ENCODE measurements at places on chromosomes 4 and X.

DNA sequence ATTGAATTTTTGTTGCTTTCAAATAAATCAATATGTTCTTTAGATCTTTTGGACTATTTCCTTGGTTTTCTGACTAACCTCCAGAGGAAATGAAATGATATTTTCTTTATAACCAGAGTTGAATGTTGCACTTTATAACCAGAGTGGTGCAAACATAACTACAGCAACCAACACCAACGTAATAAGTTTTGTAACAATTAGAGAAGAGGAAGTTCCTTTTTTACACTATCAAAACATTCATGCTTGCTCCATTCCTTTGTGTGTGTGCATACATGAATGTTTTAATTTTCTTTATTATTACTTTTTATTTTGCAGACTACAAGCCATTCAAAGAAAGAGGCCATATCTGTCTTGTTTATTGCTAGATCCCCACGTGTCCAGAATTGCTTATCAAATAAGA, 193.0 kb upstream of the PPP3CA start:
- no peak for DNase-seq

DNA sequence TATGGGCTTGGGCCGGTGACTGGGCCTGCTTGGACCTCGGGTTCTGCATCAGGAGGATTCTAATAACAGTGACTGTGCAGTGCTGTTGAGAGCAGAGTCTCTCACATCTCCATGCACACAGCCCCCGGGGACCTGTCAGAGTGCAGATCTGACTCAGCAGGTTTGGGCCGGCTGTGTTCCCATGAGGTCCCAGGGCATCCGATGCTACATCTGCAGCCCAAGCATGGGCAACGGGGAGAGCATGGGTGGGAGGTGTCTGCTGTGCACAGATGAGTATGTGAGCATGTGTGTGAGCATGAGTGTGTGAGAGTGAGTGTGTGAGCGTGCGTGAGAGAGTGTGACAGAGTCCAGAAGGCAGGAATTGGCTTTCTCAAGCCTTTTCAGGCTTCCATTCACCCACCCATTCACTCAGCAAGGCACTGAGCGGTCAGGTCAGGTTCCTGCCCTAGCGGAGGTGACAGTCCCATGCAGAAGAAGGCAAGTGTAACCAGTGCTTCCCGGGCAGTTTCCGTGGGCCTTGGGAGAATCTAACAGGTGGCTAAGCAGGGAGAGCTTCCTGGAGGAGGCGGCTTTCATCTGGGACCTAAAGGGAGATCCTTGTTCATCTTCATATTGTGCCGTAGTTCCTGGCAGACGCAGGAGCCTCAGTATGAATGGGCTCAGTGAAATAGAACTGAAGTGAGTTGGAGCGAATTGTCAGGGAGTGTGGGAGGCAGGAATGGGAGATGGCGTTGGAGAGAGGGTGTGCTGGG, 62.6 kb downstream of the SORCS2 start:
- no peak for DNase-seq

- DNase-seq = peak; percentile 13
These were observed 767 bp upstream of the SMIM20 start for GRCh38 chr4:25913056-25913850.

DNA sequence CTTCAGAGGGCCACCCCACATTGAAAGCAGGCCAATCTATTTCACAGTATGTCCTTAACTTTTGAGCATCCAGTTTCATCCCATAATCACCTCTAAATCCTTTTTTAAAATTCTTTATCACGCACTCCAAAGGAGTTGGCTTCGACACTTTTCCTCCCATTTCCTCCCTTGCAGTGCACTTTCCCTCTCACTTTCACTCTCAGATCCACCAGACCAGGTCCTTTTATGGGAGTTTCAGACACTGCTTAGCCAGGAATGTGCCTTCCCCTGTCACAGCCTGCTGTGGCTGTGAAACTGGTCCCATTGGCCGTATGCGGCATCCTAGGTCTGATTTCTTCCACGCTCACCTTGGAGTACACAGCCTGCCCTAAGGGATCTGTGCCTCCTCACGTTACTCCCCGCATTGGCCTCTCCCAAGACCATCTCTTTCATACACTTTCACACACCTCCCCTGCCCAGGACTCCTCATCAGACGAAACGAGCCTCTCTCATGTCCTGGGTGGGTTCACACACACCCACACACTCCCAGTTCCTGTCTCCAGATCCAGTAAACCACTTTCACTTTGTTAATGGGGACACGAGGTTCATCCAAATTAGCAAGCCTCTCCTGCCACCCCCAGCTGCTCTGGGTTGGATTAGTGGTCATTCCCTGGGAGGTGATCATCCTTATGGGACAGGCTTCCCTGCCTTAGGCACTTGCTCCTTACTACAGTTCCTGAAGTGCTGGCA, 10.0 kb upstream of the RHOXF2B start:
- no peak for DNase-seq

- no peak for DNase-seq
These were observed 263.3 kb upstream of the CLNK start for GRCh38 chr4:10947898-10948297.

- DNase-seq = no peak
These were observed 10.8 kb upstream of the GUCY1B1 start for GRCh38 chr4:155748039-155748438.

GRCh38 chr4:145351162-145351561, 130.5 kb upstream of the SMAD1 start:
- DNase-seq = no peak

DNA sequence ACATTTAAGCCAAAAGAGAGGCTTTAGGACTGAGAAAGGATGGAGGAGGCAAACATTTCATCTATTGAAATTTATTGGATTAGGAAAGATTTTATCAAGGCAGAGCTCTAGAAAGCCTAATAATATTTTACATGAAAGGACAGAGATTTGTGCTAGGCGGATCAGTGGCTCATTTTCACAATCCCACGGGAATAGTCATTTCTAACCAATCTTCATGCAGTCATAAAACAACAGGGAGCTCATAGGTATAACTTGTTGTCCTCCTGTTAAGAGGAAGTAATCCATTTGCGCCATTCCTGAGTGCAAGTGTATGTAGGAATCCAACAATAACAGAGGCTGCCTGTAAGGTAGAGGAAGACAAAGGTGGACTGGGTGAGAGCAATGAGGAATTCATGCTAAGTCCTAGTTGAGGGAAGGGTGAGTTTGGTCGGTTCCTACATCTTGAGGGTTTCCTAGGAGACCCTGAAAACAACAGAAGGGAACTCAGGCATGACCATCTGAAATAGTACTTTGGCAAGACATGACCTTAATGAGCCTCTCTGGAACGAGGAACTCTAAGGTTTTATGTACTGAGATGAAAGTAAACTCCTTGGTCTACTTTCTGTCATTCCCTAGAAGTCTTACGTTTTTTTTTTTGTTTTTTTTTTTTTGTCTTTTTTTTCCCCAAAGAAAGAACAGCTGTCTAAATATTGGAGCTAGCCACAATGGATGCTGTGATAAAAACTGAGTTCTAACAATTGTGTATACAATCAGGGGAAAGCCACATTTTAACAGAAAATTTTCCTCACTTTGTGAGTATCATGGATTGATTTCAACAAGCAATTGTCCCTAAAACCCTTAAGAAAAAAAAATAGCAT, 89.7 kb downstream of the GEMIN8 start:
- no peak for DNase-seq

DNA sequence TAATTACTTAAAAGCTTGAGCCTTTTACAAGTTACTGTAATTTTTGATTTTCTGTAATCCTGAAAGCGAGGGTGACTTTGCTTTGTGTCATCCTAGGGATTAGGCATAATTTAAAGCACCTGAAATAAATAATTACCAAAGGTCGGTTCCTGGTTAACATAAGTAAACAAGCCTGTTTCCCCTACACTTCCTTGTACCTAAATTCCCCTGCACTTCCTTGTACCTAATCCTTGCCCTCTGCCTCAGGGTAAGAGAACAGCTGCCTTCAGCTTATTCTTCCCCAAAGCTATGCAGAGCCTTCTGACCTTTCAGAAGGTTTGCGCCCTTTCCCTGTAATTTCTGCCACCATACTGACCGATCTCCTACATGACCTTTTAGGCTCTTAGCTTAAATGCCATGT, 166.1 kb upstream of the PDE5A start:
- DNase-seq = no peak

DNA sequence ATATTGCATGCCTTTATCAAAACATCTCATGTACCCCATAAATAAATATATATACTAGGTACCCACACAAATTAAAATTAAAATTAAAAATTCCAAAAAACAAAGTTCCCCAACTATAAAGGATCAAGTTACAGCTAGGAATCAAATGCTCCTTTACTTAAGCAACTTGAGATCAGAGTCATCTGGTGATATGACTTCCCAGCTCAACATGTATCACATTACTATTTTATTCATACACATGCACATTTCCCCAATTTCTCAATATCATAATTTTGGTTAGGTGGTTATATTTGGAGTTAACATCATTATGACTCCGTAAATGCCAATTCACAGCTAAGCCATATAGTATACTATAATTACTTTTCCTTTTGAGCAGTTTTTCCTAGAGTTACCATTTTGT, 60.9 kb downstream of the CLOCK start:
- DNase-seq = no peak

- no peak for DNase-seq
These were observed 31.7 kb downstream of the RBBP7 start for GRCh38 chrX:16838202-16839066.

- no peak for DNase-seq
These were observed 4.9 kb upstream of the ABRAXAS1 start for GRCh38 chr4:83489711-83490326.

DNA sequence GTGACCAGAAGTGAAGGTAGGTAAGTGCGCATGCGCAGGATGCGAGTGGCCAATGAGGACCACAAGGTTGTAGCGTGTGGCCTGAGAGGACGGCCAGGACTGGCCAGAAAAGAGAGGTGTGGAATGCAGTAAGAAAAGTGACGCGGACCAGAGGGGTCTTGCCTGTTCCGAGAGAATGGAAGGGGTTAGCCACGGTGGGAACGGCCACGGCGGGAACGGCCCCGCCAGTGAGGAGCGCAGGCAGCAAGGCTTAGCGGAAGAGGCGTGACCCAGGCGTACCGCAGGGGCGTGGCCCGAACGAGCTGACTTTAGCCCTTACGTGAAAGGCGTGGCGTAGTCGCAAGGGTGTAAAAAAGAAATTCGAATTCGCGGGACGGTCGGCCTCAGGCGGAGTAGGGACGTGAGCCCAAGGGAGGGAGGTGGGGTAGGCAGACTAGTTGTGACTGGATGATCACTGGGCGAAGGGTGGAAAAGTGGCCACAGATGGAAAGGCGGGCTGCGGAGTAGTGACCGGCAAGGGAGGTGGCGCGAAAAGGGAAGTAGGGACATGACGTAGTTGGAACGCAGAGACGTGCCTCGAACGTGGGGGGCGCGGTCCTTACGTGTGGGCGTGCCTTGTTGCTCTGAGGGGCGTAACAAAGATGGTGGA, 10.4 kb upstream of the CLTRN start:
- peak; percentile 90 for DNase-seq

DNA sequence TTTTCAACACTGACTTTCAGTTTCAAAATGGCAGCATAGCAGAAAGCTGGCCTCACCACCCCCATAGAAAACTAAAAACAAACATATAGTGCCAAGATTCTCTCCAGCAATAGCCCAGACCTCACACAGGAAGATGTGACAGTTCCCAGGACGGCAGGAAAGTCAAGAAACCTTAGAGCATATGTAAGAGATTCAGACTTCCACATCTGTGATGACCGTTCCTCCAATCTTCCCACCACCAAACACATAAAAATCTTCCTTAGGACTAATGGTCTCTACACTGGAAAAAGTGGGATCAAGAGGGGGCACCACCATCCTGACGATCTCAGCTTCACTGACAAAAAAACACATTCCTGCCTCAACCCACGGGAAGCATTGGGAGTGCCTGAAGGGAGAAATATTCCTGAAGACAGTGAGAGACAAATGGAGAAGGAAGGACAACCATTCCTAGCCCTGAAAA, 134.1 kb upstream of the CPXCR1 start:
- no peak for DNase-seq

- no peak for DNase-seq
These were observed 34.3 kb upstream of the TMEM154 start for GRCh38 chr4:152713951-152714705.

DNA sequence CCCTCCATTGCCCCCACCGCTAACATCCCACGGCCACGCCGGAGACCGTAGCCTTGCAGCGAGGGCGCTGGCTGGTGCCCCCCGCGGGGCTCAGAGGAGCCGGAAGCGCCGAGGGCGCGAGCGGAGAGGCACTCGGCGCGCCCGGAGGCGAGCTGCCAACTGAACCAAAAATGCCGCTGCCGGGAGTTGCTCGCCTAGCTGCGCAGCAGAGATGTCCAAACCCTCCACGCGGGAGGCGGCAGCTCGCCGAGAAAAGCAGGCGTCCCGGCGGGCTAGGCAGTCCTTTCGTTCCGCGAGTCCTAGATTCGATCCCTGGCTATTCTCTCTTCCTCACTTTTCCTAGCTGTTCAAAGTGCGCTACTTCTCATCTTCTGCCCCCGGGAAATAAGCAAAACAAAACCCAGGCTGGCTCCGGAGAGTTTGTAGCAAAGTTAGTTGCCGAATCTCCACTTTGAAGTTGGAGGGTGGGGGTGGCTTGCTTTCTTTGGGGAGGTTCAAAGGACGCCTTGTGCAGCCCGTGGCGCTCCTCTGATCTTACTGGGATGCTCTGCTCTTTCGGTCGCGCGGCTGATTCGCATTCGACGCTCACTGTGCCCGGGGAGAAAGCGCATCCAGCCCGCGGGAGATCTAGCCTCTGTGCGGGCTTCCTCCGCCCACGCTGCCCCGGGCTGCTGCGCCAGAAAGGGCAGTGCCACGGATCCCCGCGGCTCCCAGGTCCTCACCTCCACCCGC, 723 bp downstream of the NKX6-1 start:
- DNase-seq = no peak

- DNase-seq = no peak
These were observed 46.8 kb downstream of the EPHA5 start for GRCh38 chr4:65623506-65623905.

GRCh38 chr4:147640331-147640730, 23.1 kb downstream of the TMEM184C start:
- DNase-seq = no peak

DNA sequence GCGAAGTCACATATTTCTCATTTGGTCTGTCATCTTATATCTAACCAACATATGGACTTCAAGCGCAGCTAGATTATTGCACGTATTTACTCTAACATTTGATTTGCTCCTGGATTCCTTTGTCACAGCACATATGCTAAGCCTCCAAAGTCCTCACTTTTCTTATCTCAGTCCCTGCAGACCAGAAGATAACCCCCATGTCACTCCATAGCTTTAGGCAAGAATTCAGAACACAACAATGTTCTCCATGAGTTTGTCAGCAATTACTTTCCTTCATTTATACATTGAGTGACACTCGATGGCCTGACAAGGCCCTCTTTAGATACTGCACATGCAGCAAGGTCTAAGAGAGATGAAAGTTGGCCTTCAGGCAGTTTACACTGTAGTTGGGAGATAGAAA, 4.8 kb upstream of the STATH start:
- no peak for DNase-seq

GRCh38 chr4:145348291-145348690, 133.4 kb upstream of the SMAD1 start:
- DNase-seq = no peak

DNA sequence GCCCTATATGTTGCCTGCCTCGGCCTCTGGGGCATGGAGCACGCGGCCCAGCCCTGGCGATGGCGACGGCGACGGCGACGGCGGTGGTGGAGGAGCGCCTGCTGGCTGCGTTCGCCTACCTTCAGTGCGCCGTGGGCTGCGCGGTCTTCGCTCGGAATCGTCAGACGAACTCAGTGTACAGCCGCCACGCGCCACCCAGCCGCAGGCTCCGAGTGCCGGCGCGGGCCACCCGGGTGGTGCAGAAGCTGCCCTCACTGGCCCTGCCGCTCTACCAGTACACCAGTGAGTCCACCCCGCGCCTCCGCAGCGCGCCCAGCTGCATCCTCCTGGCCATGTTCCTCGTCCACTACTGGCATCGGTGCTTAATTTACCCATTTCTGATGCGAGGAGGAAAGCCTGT, 83.7 kb upstream of the F9 start:
- DNase-seq = no peak

- DNase-seq = no peak
These were observed 11.0 kb upstream of the SH3TC1 start for GRCh38 chr4:8188085-8188484.

Measured in activated naive CD4-positive, alpha-beta T cell treated with Interleukin-2 at 50 U/mL for 16 hours (primary cell).